ENCODE measurements at places on chromosomes 7 and 10.

DNA sequence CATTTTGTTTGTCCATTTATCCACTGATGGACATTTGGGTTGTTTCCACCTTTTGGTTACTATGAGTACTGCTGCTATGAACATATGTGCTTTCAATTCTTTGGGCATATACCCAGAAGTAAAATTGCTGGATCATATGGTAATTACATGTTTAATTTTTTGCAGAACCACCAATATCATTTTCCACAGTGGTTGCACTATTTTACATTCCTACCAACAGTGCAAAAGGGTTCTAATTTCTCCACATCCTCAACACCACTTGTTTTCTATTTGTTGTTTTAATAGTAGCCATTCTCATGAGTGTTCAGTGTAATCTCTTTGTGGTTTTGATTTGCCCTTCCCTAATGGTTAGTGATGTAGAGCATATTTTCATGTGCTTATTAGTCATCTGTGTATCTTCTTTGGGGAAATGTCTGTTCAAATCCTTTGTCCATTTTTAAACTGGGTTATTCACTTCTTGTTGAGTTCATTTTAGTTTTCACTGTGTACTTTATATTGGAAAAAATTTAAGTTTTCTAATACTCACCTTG, 101.9 kb downstream of the HIBADH start:
- no peak for DNase-seq

DNA sequence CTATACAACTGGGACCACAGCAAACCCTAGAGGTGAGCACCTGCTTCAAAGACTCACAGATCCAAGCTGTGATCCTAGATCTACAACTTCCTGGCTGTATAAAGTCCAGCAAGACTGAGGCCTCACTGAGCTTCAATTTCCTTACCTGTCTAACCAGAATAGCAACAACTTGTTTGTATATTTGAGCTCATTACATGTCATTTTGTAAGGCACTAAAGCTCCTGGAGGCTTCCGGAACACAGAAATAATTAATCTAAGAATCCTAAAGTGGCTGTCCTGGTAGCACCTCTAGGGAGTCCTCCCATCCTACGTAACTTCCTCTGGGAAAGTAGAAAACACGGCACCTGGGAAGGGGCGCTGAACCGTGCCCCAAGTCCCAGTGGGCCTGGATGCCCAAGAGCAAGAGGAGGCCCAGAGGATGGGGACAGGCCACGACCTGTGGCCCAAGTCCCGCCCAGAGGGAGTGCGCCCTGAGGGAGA, 39.4 kb downstream of the HK1 start:
- DNase-seq: no peak

GRCh38 chr10:114279289-114279688, 40.2 kb downstream of the VWA2 start:
- no peak for DNase-seq

GRCh38 chr10:35992107-35992506, 350.0 kb upstream of the FZD8 start:
- DNase-seq: no peak

DNA sequence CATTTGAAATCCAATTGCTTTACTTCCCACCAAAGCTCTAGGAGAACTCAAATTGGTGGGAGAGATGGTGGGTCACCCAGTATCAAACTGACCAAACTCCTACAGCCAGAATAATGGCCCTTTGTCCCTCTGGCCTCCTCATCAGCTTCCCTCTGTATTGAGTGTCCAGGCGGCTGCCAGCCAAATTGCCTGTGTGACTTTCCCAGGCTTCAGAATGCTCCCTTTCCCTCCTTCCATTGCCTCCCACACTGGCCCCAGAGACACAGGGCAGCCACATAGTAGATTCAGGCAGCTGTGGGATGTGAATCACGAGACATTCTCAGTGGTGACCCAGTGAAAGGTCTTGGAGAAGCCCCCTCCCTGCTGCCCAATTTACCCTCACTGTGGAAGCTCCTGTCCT, 12.7 kb upstream of the VDAC2 start:
- no peak for DNase-seq

DNA sequence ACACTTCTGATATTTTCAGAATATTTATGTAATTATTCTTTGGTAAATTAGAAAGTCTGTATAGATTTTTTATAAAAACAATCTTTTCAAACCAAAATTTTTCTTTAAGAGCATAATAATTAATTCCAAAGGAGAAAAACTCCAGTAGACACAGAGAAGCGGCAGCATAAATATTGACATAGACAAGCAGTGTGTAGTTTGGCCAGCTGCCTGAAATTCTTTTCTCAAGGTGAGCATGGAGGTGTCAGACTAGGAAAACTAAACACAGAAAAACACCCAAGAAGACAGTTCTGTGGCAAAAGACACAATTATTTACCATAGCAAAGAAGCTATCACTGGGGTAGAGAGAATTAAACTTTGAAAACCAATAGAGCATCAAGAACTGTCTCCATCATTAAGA, 82.4 kb downstream of the KLF6 start:
- DNase-seq: no peak

DNA sequence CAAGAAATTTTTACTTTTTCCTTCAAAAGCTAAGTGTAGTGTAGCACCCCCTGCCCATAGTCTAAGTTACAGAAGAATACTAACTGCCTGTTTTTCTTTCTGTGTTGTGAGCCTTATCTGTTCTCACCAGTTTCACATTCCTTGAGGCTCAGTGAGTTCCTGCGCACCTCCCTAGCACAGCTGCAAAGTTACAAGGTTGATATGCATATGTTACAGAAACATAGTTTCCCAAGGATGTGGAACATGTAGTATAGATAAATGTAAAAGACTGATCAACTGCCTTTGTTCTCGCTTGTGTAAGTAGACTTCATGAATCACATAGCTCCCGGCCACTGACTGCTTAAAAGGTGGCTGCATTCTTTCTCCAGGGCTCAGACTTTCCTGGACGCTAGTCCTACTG, 6.7 kb upstream of the ZNF33B start:
- no peak for DNase-seq

DNA sequence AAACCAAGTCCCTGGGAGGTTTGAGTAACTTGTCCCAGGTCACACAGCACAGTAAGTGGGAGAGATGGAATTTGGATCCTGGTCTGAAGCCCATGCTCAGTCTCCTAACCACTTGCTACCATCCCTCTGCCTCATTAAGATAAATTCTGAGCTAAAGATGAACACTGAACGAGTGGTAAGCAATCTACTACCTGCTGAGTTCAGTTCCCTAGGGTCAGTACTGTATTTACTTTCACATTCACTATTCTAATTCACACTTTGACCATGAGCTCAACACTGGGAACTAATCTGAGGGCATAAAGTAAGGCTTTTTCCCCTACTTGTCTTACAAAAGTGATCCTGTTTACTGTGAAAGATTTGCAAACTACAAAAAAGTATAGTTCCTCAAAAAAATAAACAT, 2.4 kb downstream of the UROS start:
- no peak for DNase-seq

GRCh38 chr7:4070214-4070613, 611.9 kb upstream of the FOXK1 start:
- DNase-seq: no peak

DNA sequence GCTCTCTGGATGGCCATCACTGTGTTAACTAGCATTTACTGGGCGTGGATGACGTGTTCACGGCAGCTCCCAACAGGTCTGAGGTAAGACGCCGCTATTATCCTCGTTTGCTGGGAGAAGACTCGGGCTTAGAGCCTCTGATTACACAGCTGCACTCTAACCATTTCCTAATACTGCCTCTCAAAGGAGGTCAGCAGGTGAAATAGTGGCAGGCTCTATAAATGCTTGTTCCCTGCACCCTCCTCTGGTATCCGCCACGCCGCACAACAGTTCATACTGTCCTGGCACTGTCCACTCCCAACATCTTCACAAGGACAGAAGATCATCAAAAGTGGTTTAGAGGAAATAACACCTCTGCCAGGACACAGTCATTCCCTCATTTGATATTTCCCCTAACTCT, 28.3 kb downstream of the HIPK2 start:
- DNase-seq: no peak

DNA sequence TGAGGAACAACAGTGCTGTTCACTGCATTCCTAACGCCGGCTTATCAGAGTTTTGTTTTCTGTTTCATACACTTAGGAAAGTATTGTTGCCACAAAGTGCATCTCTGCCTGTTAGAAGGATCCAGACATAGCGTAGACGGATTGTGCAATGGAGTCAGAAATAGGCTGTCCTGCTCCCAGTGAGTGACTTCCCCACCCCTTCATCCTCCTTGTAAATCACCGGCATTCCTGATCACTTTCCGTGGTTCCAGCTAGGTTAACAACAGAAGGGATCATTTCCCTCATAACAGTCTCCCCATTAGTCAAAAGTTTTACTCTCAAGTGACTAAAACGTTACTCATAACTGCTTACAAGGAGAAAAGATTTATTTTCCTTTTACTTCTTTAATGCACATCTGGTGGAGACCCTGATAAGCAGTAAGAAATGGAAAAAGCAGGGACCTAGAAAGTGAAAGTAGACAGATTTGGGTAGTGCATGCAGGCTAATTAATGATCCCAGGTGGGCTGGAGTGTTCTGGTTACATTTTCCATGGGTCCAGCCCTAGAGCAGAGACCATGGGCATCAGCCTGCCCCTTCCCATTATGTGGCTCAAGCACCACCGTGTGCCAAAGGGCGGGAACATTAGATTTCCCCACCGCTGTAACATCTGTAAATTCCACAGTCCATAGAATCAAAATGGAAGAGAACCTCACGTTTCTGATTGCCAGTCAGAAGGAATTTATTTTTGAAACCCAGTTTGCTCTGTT, 395.1 kb upstream of the GALNT17 start:
- no peak for DNase-seq

GRCh38 chr7:150435390-150436073, 14.9 kb upstream of the GIMAP8 start:
- no peak for DNase-seq

DNA sequence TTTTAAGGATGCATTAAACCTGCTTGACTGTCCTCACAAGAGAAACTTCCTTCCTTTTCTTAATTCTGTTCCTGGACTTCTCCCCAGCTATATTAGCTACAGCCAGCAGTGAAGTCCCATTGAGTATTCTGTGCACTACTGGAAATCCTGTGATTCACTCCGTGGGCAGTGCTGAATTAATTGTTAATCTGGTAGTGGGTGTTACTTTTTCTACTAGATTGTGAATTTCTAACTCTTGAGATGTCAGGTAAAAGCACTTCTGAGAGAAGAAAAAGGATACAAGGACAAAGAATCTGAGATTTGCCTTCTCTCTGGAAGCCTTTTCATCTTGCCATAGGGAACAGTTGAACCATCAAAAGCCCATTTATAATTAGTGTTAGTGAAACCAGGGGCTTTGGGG, 33.9 kb downstream of the CYCS start:
- no peak for DNase-seq

GRCh38 chr10:33329178-33329577, 5.3 kb downstream of the NRP1 start:
- DNase-seq: no peak

DNA sequence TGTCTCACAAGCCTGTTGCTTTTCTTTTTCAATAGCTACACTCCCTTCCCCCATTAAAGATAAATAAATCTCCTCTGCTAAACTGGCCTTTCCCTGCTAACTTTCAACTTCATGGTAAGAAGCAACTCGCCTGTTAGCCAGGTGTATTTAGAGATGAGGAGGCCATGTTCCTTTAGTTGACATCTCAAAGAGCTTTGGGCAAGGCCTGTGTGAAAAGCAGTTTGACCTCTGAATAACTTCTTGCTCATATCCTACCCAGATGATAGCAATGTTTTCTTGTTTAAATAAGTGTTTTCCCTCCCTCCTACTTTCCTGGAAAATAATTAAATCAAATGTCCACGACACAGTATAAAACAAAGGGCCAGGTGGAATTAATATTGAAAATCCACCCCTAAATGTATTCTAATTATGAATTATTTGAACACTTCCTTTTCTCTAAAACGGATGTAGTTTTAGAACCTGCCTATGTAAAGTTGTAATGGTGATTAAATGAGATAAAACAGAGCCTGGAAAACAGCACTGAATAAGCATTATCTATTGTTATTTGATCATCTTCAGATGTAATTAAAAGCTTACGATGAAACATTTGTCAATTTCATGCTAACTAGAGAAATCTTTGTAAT, 78.5 kb downstream of the HGF start:
- DNase-seq: no peak

GRCh38 chr10:100529475-100530298, at the start of gene NDUFB8:
Gene NDUFB8, minus strand, starts transcription at chr10:100529871. Its CDS starts 20 bp downstream, at chr10:100529851.
- peak; percentile 72 for DNase-seq

GRCh38 chr7:37341033-37341630, 107.5 kb downstream of the ELMO1 start:
- DNase-seq: no peak

DNA sequence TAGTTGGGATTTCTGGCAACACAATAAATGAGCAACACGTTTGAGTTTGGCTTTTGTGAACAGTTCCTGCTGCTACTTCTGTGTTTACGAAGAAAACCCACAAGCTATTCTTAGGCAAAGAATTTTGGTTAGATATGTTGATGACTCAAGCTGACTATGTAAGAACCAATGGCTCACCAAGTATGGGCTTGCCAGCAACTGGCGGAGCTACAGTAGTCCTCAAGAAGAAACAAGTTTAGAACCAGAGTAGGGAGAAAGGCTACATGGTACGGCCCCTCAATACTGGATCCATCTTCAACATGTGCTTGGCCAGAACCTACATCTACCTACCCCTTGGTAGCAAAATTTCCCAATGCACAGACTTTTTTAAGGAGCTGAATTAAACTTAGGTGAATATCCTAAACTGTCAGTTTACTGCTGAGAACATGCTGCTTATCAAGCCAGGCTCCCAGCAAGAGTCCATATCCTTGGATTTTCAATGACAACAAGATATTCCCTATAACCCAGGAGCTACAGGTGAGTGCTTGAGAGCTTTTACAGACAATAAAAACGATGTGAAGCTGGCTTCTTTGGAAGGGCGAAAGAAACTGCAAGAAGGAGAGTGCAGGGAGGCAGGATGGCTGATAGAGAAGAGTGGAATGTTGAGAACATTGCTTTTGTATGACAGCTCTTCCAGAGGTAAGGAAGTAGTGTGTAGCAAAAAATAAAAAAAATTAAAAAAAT, 74.3 kb upstream of the ASAH2 start:
- DNase-seq: no peak

DNA sequence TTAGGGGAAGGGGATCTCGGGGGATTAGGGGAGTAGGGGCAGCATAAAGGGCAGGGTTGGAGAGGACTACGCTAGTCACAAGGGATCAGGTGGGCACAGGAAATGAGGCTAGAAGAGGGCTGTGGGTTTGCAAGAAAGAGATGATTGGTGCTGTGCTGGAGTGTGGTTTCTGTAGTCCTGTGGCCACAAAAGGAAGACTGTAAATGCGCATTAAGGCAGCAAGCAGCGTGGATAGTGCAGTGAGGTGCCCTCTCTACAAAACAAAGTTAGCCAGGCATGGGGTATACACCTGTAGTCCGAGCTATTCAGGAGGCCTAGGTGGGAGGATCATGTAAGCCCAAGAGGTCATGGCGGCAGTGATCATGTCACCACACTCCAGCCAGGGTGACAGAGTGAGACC, 212.1 kb downstream of the MLLT10 start:
- DNase-seq: no peak

GRCh38 chr7:1029637-1030443, 14.5 kb upstream of the GPR146 start:
- no peak for DNase-seq

Measured in activated naive CD4-positive, alpha-beta T cell (primary cell).